ENCODE measurements at places on chromosomes 2 and 18.

DNA sequence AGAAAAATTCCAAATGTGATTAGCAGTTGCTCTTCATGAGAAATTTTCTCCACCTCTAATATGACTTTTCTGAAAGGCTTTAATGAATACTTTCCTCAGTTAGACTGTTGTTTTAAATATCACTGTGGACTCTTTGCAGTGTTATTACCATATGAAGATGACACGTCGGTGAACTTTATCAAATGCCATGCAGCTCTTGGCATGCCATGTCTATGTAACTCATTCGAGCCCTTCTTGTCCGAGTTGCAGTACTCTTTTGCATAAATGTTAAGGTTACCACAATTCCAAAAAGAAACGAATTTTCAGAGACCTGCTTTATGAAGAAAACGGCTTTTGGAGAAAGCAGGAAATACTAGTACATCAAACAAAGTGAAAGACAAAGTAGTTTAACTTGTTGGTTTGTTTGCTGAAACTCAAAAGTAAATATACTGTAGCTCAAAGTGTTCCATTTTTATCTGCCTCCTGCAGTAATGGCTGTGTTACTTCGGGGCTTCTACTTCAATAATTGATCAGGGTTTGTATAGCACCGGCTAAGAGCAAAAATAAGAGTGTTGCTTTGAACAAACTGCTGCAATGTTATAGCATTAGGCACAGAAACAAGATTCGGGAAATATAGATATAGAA is 204.1 kb downstream of the ARHGAP15 start:
- H3K36me3 ChIP-seq, result no peaks in the 10 kb centered on the region
- no peaks in the 10 kb centered on the region for H3K27me3 ChIP-seq
- H3K4me3 ChIP-seq, result no peak overlapping the region
- DNase-seq, result no peak

GRCh38 chr2:142869461-142870106 is 7.9 kb upstream of the KYNU start:
- no peaks in the 10 kb centered on the region for H3K36me3 ChIP-seq
- peaks cover 18% of the 10 kb centered on the region for H3K4me1 ChIP-seq
- no peak overlapping the region for H3K27ac ChIP-seq

GRCh38 chr2:9029721-9030120 is 26.2 kb upstream of the MBOAT2 start:
- DNase-seq, result no peak
- H3K27ac ChIP-seq, result no peak overlapping the region
- H3K4me1 ChIP-seq, result peaks cover 5% of the 10 kb centered on the region
- no peaks in the 10 kb centered on the region for H3K36me3 ChIP-seq
- no peaks in the 10 kb centered on the region for H3K27me3 ChIP-seq

GRCh38 chr2:11744631-11745394 is 1.6 kb upstream of the LPIN1 start:
- H3K27me3 ChIP-seq, result no peaks in the 10 kb centered on the region
- H3K4me3 ChIP-seq, result no peak overlapping the region
- H3K27ac ChIP-seq, result no peak overlapping the region
- H3K36me3 ChIP-seq, result no peaks in the 10 kb centered on the region
- peaks cover 55% of the 10 kb centered on the region for H3K4me1 ChIP-seq

DNA sequence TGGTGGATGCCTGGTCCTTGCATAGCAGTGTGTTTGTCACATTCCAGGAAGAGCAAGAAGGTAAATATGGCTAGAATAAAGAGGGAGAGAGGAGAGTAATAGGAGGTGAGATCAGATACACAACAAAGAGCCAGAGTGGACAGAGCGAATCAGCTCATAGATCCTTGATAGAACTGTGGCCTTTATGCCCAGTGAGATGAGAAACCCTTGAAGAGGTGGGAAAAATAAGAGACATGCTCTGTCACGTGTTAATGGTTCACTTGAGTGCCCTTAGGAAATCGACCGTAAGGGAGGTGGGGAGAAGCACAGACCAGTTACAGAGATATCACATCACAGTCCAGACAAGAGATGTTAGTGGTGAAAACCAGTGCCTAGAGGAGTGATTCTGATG is 84.7 kb upstream of the RAB27B start:
- H3K4me1 ChIP-seq, result no peaks in the 10 kb centered on the region
- no peak for DNase-seq
- no peaks in the 10 kb centered on the region for H3K27me3 ChIP-seq
- no peak overlapping the region for H3K27ac ChIP-seq

- DNase-seq, result peak; percentile 85
- H3K4me1 ChIP-seq, result peaks cover 66% of the 10 kb centered on the region
Measured at GRCh38 chr2:28378679-28379584, 13.7 kb upstream of the FOSL2 start.

DNA sequence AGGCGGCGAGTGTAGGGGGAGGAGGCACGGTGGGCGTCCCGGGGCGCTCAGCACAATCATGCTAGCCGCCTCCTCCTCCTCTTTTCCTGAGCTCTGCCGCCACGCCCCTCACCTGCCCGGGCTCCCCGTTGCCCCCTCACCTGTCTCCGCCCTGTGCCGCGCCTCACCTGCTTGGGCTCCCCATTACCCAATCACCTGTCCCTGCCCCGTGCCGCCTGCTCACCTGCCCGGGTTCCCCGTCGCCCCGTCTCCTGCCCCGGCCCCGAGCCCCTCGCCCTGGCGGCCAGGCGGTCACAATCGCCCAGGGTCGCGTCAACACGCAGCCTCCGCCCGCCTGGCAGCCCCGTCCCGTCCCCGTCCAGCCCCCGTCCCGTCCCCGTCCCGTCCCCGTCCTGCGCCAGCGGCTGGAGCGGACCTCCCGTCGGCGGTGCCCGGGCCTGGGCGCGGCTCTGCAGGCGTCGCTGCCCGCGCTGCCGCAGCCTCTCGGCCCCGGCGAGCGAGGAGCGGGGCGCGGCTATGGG is at the start of gene DCDC2C:
Gene DCDC2C (plus strand): TSS at position 340 of the 521 bp plus-strand sequence. CDS start 177 bp downstream, at position 517.
- H3K4me3 ChIP-seq, result no peak within 1 kb of the TSS
- peaks cover 67% of the 10 kb centered on the region for H3K27me3 ChIP-seq
- no peak for DNase-seq
- no peaks in the 10 kb centered on the region for H3K36me3 ChIP-seq
- no peaks in the 10 kb centered on the region for H3K4me1 ChIP-seq

- no peak for DNase-seq
- H3K4me3 ChIP-seq, result no peak overlapping the region
- no peak overlapping the region for H3K27ac ChIP-seq
- no peaks in the 10 kb centered on the region for H3K4me1 ChIP-seq
- no peaks in the 10 kb centered on the region for H3K36me3 ChIP-seq
- H3K27me3 ChIP-seq, result peaks cover 5% of the 10 kb centered on the region
Measured at GRCh38 chr2:234014427-234014826, 36.1 kb upstream of the SPP2 start.

- H3K27ac ChIP-seq, result no peak overlapping the region
- no peak for DNase-seq
- H3K4me3 ChIP-seq, result no peak overlapping the region
- no peaks in the 10 kb centered on the region for H3K27me3 ChIP-seq
- H3K4me1 ChIP-seq, result no peaks in the 10 kb centered on the region
Measured at GRCh38 chr2:47810850-47811249, 27.9 kb downstream of the MSH6 start.

DNA sequence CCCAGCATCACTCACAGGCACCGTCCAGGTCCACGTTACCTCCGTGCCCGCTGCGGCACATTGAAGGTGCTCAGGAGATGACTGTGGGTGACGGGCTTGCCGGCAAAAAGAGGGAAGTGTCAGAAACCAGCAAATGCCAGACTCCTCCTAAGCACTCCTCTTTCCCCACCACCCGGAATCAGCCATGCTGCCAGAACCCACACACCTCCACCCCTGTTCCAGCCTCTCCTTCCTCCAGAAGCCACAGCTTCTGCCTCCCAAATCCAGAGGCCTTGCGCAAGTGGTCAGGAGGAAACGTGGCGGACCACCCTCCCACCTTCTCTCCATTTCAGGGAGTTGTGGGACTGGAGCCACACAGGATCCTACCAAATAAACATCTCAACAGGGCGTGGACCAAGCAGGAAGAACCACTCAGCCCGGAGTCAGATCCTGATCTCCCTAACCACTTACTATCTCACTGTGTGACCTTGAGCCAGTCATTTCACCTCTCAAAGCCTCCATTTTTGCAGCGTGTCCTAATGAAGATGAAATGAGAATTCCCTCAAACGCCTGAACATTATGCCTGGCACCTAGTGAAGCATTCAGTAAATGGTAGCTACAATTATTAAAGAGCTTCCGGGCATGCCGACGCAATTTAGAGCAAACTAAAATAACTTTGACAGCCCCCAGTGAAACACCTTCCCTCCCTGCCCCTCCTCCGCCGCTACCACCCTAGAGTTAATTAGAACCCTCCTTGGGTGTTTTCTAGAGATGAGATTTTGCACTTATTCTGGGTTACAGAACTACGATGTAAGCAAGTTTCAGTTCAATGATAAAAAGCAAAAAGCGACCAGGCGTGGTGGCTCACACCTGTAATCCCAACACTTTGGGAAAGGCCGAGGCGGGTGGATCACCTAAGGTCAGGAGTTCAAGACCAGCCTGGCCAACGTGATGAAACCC is 32.9 kb downstream of the SMAD7 start:
- H3K4me3 ChIP-seq, result no peak overlapping the region
- DNase-seq, result peak; percentile 55
- H3K27ac ChIP-seq, result no peak overlapping the region
- H3K4me1 ChIP-seq, result peaks cover 37% of the 10 kb centered on the region

- no peak overlapping the region for H3K27ac ChIP-seq
- no peak overlapping the region for H3K4me3 ChIP-seq
- no peaks in the 10 kb centered on the region for H3K27me3 ChIP-seq
- no peaks in the 10 kb centered on the region for H3K4me1 ChIP-seq
- no peaks in the 10 kb centered on the region for H3K36me3 ChIP-seq
Measured at GRCh38 chr18:64090876-64091275, 58.0 kb downstream of the LINC00305 start.

- H3K36me3 ChIP-seq, result no peaks in the 10 kb centered on the region
- no peaks in the 10 kb centered on the region for H3K4me1 ChIP-seq
- DNase-seq, result no peak
- no peaks in the 10 kb centered on the region for H3K27me3 ChIP-seq
- H3K4me3 ChIP-seq, result no peak overlapping the region
Measured at GRCh38 chr2:16671760-16672159, 6.1 kb upstream of the CYRIA start.
